ENCODE measurements at places on chromosomes 4 and X.

DNA sequence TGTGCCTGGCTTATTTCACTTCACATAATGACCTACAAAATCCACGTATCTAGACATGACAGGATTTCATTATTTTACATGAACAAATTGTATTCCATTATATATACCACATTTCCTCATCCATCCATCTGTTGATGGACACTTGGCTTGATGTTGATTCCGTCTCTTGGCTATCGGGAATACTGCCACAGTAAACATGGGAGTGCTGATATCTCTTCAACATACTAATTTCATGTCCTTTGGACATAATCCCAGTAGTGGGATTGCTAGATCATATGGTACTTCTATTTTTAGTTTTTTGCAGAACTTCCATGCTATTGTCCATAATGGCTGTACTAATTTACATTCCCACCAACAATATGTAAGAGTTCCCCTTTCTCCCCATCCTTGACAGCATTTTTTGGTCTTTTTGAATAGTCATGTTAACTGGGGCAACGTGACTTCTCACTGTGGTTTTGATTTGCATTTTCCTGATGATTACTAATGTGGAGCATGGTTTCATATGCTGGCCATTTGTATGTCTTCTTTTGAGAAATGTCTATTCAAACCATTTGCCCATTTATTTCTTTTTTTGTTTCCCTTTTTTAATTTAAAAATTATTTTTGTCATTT lies 68.9 kb downstream of the HTRA3 start:
- no peak for DNase-seq

GRCh38 chr4:150990250-150990649 lies 24.8 kb downstream of the LRBA start:
- DNase-seq: no peak

GRCh38 chr4:74120086-74120485 lies 21.1 kb upstream of the CXCL2 start:
- DNase-seq: no peak

DNA sequence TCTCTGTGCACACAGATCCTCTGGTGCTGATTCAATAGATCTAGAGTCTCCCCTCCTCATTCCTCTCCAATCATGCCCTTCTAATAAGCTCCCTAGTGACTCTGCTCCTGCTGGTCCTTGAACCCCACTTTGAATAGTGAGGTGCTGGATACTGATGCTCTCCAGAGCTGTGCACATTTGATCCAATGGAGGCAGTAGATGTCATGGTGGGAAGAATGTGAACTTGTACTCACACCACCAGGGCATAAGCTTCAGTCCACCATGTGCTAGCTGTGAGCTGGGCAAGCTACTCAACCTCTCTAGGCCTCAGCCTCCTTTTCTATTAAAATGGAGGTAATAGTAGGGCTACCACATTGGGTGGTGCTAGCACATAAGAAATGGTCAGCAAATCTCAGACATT lies 241.1 kb downstream of the SPATA18 start:
- no peak for DNase-seq

- DNase-seq: no peak
These were observed 134.9 kb downstream of the STOX2 start for GRCh38 chr4:184039963-184040383.

DNA sequence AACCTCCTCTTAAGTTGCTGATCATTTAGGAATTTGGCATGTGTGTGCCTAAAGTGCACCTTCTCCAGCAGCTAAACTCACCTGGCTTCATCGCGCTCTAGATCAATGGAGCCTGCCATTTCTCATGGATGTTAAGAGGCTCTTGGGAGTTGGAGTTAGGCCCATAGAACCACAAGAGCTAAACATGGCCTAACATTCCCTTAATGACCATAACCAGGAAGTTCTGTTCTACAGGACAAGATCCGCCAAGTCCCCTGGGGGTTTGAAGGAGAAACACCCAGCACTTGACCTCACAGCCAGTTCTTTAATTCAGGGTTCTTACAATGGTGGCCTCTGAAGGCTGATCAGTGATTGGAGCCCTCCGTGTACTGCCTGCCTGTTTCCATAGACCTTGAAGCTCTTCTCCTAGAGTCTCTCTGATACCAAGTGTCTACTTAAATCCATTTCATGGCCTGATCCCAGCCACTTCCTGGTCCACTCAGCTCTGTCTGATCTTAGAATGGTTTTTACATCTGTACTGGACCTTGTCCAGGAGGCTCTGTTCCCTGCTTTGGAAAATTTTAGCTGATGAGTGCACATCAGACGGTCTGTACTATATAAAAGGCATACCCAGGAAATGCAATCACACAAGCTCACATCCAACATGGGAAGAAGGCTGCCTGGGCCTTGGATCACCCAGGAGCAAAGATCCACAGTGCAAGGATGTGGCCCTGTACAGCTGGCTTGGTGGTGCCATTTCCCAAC lies 45.1 kb downstream of the RPS3A start:
- DNase-seq: no peak

GRCh38 chrX:82224961-82225360 lies 1023.1 kb downstream of the SH3BGRL start:
- DNase-seq: no peak

- DNase-seq: no peak
These were observed 174.0 kb upstream of the NDST4 start for GRCh38 chr4:115287426-115287825.

GRCh38 chrX:51281758-51282318 lies 50.8 kb upstream of the NUDT10 start:
- no peak for DNase-seq

- DNase-seq: no peak
These were observed 396.8 kb upstream of the GRIA3 start for GRCh38 chrX:122787231-122787630.

DNA sequence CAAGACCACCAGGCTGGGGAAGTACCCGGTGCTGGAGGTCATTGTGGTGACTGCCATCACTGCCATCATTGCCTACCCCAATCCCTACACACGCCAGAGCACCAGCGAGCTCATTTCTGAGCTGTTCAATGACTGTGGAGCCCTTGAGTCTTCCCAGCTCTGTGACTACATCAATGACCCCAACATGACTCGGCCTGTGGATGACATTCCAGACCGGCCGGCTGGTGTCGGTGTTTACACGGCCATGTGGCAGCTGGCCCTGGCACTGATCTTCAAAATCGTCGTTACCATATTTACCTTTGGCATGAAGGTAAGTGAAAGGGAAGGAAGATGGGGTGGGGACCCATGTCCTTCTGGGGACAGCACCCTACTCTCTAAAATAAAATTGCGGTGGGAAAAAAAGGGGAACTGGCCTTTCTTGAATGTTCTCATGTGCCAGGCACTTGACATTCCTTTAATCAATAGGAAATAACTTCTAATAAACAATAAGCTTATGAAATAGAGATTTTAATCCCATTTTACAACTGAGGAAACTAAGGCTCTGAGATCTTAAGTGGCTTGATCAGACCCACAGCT lies 51.6 kb downstream of the CLCN4 start:
- no peak for DNase-seq

- DNase-seq: no peak
These were observed 4.8 kb upstream of the MXRA5 start for GRCh38 chrX:3351276-3351675.

DNA sequence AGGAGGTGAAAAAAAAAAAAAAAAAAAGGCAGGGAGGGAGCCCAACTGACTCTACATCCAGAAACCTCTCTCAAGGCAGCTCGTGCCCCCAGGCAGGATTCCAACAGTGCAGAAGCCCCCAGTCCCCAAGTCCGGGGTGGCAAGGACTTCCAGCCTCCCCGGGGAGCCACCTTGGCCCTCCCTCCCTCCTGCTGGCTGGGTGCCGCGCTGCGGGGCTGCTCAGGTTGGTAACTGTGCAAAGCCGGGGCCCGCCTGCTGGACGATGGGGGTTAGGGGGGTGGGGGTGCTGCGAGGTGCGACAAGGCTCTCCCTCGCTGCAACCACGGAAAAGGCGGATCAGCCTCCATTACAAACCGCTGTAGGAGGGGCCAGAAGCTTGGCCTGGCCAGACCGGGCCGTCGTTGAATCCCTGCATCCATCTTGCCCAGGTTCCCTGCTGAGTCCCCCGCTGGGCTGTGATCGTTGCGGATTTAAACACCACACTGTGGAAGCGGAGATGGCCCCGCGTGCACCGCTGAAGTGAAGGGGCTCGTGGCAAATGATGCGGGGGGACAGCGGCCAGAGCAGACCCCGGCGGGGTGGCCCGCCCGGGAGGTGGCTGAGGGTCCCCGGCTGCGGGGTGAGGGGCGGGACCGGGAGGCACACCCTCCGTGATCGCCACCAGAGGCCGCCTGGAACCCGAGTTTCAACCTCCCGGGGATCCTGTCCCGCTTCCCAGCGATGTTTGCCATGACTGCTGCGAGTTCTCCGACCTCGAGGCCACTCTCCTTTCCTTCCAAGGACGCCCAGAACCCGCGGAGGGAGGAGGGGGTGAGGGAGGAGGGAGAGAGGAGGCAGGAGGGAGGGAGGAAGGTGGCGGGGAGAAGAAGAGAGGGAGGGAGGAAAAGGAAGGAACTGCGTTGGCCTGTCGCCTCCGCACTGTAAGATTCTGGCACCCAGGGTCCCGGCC lies 58.0 kb upstream of the DDX3X start:
- no peak for DNase-seq

DNA sequence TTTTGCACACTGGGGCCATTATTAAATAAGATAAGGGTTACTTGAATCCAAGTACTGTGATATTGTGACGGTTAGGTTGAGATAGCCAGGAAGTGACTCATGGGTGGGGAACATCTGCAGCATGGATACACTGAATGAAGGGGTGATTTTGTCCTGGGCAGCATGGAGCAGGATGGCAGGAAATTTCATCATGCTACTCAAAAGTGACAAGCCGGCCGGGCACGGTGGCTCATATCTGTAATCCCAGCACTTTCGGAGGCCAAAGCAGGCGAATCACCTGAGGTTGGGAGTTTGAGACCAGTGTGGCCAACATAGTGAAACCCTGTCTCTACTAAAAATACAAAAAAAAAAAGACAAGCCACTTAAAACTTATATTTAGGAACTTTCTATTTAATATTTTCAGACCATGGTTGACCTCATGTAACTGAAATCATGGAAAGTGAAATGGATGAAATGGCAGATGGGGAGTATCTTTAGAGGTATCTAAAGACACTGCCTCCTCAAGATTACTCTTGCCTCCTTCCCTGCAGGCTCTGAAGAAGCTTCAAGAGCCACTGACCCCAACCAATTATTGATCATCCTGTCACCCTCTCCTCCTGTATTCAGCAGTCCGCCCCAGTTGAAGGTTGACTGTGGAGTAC lies 3.9 kb upstream of the TRIM60 start:
- DNase-seq: no peak

- no peak for DNase-seq
These were observed 58.5 kb downstream of the ADD1 start for GRCh38 chr4:2902126-2902525.

GRCh38 chrX:121975671-121976070 lies 928.3 kb downstream of the GLUD2 start:
- DNase-seq: no peak

DNA sequence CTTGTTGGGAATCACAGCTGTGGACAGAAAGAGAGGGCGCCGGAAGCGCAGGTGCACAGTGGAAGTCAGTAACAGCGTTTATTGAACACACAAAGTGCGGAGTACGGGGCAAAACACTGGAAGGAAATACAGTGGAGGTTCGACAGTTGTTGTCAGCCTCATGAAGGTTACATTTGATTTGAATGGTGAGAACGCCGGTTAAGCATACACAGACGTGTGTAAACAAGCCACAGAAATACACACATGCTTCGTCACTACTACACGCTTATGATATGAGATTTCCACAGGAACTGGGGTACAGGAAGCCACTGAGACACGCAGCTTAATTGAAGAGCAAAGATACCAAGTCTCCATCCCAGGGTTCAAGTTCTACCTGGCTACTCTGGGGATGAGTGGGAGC lies 12.0 kb downstream of the CCKAR start:
- no peak for DNase-seq

DNA sequence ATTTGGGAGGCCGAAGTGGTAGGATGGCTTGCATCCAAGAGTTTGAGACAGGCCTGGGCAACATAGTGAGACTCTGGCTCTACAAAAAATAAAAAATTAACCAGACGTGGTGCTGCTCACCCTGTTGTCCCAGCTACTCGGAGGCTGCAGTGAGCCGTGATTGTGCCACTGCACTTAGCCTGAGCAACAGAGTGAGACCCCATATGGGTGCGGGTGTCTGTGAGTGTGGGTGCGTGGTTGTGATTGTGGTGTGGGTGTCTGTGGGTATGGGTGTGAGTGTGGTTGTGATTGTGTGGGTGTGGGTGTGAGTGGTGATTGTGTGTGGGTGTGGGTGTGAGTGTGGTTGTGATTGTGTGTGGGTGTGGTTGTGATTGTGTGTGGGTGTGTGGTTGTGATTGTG lies 114.6 kb downstream of the UBE2K start:
- DNase-seq: no peak
